ENCODE measurements at places on chromosomes 1 and 21.
A peak's percentile ranks its signal among the peaks of the same experiment; 100 is the strongest.

- no peak for DNase-seq
These were observed 1.9 kb downstream of the OLIG2 start for GRCh38 chr21:33027401-33028286.

DNA sequence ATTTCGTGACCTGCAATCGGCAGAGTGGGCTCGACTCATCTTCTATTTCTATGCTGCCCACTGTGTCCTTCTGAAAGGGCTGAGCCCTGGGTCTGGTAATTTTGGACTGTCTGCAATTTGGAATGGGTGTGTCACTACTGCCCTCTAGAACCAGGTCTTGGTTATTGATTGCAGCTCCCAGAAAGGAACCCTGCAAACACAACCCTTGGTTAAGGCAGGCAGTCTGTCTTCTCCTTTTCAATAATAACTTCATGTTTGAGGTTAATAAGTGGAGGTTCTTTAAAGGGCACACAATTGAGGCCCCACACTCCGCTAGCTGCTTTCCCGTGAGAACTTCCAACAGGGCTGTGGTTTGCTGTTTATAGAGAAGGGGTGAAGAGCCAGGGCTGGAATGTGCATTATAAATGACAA lies 79.9 kb upstream of the LYST start:
- DNase-seq: no peak

DNA sequence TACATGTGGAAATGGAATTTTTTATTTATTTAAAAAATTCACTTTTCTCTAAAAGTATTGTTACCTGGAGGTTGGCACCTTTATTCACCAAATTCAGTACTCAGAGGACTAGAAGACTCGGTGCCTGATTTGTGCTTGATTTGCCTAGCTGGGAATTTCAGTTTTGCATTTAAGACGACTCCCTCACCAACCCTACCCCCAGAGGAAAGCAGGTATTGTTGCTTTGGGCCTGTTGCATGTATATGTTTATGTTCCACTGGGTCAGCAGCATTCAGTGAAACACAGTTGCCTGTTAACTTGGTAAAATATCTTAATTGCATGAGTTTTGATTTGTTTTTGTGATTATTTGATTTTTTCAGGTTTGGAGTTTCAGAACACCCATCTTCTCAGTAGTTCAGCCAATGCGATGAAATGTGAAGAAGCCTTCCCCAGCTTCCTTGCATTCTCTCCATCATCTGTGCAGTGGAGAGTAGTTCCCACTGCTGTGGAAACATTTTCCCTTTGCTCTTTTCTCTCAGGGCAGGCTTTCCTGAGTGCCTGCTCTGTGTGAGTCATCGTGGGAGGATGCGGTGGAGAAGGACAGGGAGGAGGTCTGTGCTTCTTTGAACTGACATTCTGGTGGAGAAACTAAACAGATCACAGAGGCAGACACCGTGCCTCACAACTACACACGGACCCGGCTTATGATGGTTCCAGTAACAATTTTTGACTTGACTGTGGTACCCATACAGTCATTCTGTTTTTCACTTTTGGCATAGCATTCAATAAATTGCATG lies 6.4 kb downstream of the ADARB1 start:
- DNase-seq: no peak

GRCh38 chr1:246043556-246043955 lies 463.5 kb downstream of the SMYD3 start:
- DNase-seq: peak; percentile 75

DNA sequence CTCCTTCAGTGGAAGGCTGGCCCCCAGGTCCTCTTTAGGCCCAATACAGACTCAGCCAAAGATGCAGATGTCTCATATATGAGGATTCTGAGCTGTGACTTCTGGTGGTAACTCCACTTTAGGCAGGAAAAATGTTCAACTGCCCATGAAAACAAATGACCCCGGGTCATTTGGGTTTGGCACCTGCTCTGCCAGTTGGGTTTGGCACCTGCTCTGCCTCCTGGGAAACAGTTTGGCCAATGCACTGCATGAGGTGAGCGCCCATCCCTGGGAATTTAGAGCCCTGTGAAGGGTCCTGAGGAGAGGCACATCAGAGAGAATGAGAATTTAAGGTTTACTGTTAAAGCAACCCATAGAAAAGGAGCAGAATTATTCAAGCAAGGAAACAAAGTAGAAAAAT lies 45.3 kb downstream of the B3GALT5 start:
- DNase-seq: no peak

Measured in NCI-H2171 treated with DMSO at 0.1 percent for 48 hours (cell line).